ENCODE measurements at places on chromosomes 12 and 14.

- H3K27me3 ChIP-seq, result no peaks in the 10 kb centered on the region
- H3K4me1 ChIP-seq, result no peaks in the 10 kb centered on the region
- DNase-seq, result no peak
- H3K36me3 ChIP-seq, result no peaks in the 10 kb centered on the region
- no peak overlapping the region for H3K27ac ChIP-seq
- no peak overlapping the region for H3K4me3 ChIP-seq
Measured at GRCh38 chr14:26528415-26529182, 69.2 kb downstream of the NOVA1 start.

GRCh38 chr14:99573000-99573330, 31.0 kb downstream of the CCDC85C start:
- no peaks in the 10 kb centered on the region for H3K36me3 ChIP-seq
- H3K4me3 ChIP-seq, result no peak overlapping the region
- DNase-seq, result no peak

DNA sequence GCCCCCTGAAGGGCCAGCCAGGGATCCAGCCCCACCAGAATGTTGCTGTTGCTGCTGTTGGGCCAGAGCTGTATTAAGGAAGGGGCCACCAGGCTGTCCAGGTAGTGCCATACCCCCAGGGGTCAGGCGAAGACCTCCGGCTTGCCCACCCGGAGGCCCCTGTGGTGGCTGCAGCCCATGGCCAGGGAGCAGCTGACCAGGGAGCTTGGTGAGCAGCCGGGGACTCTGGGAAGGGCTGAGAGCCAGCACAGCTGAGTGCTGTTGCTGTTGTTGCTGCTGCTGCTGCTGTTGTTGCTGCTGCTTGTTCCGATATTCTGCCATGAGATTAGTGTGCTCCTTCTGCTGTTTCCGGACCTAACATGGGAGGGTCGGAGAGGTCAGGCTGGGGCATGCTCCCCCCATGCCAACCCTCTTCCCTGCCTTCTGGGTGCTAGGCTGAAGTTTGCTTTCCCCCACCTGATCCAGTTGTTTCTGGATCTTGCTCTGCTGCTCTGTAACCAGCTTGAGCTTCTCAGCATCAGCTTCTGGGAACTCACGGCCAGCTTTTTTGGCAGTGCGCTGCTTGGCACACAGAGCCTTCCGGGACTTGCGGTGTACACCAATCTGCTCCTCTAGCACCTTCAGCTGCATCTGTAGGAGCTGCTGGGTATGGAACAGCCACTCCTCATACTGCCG, 15.2 kb upstream of the PRKAG1 start:
- no peak overlapping the region for H3K27ac ChIP-seq
- H3K4me1 ChIP-seq, result no peaks in the 10 kb centered on the region
- H3K4me3 ChIP-seq, result no peak overlapping the region
- peaks cover 4% of the 10 kb centered on the region for H3K36me3 ChIP-seq

GRCh38 chr12:75554556-75554880, 43.1 kb upstream of the KRR1 start:
- peaks cover 16% of the 10 kb centered on the region for H3K4me1 ChIP-seq
- H3K36me3 ChIP-seq, result no peaks in the 10 kb centered on the region
- H3K27ac ChIP-seq, result no peak overlapping the region
- DNase-seq, result no peak
- H3K27me3 ChIP-seq, result no peaks in the 10 kb centered on the region

DNA sequence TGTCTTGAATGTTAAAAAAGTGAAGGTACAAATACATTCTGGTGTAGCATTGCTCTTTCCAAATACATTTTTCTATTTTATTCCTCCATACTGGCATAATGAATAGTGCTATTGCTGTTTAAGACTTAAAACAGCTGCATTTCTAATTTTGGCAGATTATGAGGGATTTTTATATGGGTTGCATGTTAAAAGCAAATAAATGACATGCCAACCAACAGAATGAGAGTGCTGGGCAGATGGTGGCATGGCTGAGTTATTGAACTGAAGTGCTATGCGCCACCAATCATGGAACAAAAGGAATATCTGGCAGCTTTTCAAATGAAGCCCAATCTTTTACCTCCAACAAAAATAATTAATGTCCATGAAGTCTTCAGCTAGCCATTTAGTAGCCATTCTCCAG, 215.0 kb downstream of the PRKD1 start:
- H3K4me3 ChIP-seq, result no peak overlapping the region
- no peaks in the 10 kb centered on the region for H3K36me3 ChIP-seq
- no peaks in the 10 kb centered on the region for H3K27me3 ChIP-seq
- no peak overlapping the region for H3K27ac ChIP-seq
- DNase-seq, result no peak

GRCh38 chr14:34794217-34794616, 79.8 kb upstream of the CFL2 start:
- no peaks in the 10 kb centered on the region for H3K27me3 ChIP-seq
- no peak overlapping the region for H3K27ac ChIP-seq
- H3K4me3 ChIP-seq, result no peak overlapping the region
- no peaks in the 10 kb centered on the region for H3K36me3 ChIP-seq

GRCh38 chr12:107064687-107065086, 28.7 kb downstream of the CRY1 start:
- H3K36me3 ChIP-seq, result no peaks in the 10 kb centered on the region
- H3K27ac ChIP-seq, result no peak overlapping the region
- no peaks in the 10 kb centered on the region for H3K4me1 ChIP-seq
- no peaks in the 10 kb centered on the region for H3K27me3 ChIP-seq

GRCh38 chr12:124558313-124558712, 9.1 kb downstream of the NCOR2 start:
- no peak for DNase-seq
- H3K4me1 ChIP-seq, result peaks cover 11% of the 10 kb centered on the region
- H3K36me3 ChIP-seq, result peaks cover 1% of the 10 kb centered on the region
- no peaks in the 10 kb centered on the region for H3K27me3 ChIP-seq
